ENCODE measurements at places on chromosomes 1 and 21.

GRCh38 chr1:17075470-17076255, 21.8 kb upstream of the SDHB start:
- no peak for DNase-seq

DNA sequence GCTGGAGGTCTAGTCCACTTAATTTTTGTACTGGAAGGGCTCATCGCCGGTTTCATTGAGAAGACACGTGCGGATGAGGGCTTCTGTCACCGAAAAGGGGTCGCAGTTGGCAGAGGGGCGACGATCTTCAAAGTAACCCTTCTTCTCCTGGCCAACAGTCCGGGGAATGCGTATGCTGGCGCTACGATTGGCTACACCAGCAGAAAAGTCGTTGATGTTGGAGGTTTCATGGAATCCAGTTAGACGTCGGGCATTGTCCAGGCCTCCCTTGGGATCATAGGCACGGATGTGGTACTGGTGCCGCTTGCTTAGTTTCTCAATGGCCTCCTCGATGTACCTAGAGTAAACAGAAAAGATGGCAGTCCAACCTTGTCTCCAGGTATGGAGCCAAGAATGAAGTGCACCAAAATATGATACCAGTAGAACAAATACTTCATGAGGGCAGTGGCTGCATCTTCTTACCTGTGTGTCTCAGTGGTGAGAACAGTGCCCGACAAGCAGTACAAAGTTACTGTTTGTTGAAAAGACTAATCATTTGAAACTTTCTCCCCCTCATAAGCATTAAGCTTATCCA, 7.1 kb downstream of the GLUL start:
- DNase-seq, result no peak

GRCh38 chr1:20141466-20141865, 2.3 kb downstream of the PLA2G2F start:
- no peak for DNase-seq

DNA sequence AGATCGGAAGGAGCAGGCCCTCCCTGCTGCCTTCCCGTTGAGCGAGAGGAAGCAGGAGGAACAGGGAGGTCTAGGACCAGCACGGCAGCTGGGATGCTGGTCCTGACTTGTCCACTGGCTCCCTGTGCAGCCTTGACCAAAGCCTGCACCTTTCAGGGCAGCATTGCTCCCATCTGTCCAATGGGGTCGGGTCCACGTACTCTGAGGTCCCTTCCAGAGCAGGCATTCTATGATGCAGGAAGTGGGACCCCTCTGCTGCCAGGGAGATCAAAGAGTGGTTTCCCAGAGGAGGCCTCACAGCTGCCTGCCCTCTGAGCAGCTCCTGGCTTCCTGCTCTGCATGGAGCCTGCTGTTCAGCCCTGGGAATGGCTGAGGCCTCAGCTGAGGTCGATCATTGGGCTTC, 21.7 kb upstream of the ZNF362 start:
- no peak for DNase-seq

- no peak for DNase-seq
These were observed 40.2 kb upstream of the MACF1 start for GRCh38 chr1:39164256-39164655.

DNA sequence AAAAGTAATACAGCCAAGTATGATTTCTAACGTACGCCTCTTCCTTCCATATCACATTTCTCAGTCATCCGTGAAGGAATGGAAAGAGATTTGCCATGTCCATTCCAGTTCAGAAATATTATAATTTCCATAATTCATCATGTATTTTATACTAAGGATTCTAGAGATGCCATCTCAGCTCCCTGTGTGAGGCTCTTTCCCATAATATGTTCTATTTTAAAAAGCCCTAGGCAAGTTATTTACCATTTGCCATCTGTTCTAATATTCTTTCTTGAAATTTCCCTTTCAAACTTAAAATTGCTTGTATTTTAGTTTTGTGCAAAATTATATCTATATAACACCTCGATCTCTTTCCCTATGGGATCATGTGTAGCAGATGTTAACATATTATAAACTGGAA, 106.7 kb downstream of the FMN2 start:
- no peak for DNase-seq

All from omental fat pad (tissue), 4 donors.